Body of pancreas (tissue), 4 donors: ENCODE measurements at places on chromosomes 13 and 19. TPM values are rescaled to one million over a fixed set of nuclear protein-coding genes. Genes with fewer than 3 reads are reported as not detected.

DNA sequence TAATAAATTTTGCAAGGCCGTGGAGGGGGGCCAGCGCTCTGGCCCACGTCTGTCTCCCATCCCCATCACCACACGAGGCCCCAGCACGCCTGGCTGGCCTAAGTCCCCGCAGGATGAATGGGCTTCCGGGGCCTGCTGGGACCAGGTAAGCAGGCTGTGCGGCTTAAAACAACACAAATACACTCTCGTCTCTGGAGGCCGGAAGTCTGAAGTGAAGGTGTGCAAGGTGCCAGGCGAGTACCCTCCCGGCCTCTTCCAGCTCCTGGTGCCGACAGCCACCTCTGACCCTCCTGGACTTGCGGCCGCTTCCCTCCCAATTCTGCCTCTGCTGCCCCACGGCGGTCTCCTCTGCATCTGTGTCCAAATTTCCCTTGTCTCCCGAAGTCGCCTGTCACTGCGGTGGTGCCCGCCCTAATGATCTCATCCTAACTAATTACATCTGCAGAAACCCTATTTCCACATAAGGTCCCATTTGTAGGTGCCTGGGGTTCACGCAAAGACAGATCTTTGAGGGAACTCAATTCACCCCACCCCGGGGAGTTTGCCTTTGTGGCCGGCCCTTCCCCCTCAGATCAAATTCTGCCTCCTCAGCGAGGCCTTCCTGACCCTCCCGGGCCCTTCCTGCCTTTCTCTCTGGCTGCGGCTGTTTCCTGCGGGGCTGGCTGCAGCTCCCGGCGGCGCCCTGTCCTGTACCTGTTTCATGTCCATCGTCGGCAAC lies 8.1 kb upstream of the PTBP1 start:
- no peak for DNase-seq
- H3K4me1 ChIP-seq, result no peaks in the 10 kb centered on the region
- no peak overlapping the region for H3K4me3 ChIP-seq
- H3K27me3 ChIP-seq, result no peaks in the 10 kb centered on the region
- H3K27ac ChIP-seq, result no peak overlapping the region

GRCh38 chr19:34556488-34556887 lies 74.9 kb downstream of the WTIP start:
- H3K36me3 ChIP-seq, result no peaks in the 10 kb centered on the region
- H3K27me3 ChIP-seq, result no peaks in the 10 kb centered on the region
- DNase-seq, result peak; percentile 63
- no peak overlapping the region for H3K4me3 ChIP-seq
- H3K4me1 ChIP-seq, result peaks cover 29% of the 10 kb centered on the region

The COMP gene
- total RNA-seq, result 0.33 TPM

DNA sequence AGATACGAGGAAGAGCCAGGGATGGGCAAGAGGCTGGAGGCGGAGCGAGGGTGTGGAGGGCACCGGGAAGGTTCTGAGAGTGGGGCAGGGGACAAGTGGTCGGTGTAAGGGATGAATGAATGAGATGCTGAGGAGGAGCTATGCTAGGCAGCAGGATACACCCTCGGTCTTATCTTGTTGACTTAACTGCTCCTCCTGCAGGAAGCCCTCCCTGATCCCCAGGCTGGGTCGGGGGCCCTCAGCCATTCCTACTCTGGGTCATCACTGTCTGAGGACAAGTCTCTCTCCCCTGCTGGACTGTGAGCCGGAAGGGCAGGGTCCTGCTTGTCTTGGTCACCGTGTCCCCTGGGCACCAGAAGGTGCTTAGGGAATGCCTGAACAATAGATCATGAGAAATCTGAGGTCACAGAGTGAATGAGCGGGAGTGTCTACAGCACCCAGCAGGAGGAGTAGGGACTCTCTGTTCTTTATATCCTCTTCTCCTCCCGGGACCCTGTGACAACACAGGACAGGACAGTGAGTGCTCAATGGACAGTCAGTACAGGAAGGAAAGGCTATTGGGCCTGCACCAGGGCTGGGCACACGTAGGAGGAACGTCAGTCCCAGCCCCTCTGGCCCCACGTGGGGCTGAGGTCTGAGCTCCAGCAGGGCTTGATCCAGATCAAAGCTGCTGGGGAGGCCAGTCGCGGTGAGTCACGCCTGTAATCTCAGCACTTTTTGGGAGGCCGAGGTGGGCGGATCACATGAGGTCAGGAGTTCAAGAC lies 6.5 kb downstream of the NKPD1 start:
- DNase-seq, result peak; percentile 13
- H3K4me1 ChIP-seq, result peaks cover 24% of the 10 kb centered on the region
- no peak overlapping the region for H3K27ac ChIP-seq
- H3K36me3 ChIP-seq, result no peaks in the 10 kb centered on the region
- no peak overlapping the region for H3K4me3 ChIP-seq

The PLK5 gene
- total RNA-seq, result not detected

DNA sequence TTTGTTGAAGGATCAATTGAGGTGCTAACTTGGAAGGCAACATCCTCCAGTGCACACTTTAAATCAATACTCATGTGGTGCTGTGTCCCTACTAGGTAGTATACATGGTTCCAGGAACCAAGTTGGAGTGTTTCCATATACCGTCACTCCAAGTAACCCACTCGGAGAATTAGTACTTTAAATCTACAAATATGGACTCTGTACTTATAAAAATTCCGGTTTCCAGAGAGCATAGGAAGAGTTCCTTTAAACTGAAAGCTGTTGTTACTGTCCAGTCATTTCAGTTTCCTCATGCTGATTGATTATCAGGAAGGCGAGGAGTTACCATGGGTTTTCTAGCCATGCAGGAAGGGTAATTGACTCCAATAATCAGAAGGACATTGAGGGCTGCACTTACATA lies 7.2 kb downstream of the CPB2 start:
- no peak for DNase-seq
- H3K4me3 ChIP-seq, result no peak overlapping the region
- no peak overlapping the region for H3K27ac ChIP-seq
- H3K4me1 ChIP-seq, result peaks cover 8% of the 10 kb centered on the region

DNA sequence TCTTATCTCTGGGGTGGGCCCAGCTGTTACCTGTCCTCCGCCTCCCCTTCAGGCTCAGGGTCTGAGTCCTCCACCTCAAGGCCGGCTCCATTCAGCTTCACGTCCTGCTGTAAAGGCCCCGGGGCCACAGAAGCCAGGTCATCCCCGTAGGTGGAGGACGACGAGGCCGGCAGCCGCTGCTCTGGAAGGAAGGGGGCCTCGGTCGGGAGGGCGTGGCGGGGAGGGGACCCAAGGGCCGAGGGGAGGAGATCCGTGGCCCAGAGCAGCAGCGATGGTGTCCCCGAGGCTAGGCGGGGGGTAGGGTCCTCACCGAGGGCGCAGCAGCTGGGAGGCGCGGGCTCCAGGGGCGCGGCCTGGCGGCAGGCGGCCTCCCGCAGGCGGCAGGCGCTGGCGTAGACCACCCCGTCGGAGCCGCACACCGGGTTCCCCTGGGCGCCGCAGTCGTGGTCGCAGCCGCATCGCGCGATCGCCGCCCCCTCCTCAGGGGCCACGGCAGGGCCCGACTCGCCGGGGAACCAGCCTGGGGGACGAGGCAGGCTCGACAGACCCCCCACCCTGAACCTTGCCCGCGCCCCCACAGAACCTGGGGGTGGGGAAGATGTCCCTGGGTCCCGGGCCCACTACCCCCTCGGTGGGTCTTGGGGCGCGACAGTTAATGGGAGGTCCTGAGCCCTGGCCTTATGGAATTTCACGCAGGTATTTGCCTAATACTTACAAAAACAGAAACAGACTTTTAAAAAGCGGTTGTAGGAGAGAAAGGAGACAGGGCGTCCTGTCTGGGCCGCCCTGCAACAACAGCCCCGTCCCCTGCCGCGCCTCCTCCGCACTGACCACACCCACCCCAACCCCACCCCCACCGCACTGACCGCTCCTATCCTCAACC lies 7.6 kb downstream of the F2RL3 start:
- H3K4me1 ChIP-seq, result peaks cover 11% of the 10 kb centered on the region
- peak overlapping the region; percentile 31 for H3K4me3 ChIP-seq
- no peak for DNase-seq

GRCh38 chr13:81683521-81683920 lies 1342.6 kb upstream of the SPRY2 start:
- no peaks in the 10 kb centered on the region for H3K36me3 ChIP-seq
- H3K27ac ChIP-seq, result no peak overlapping the region
- H3K4me3 ChIP-seq, result no peak overlapping the region
- H3K27me3 ChIP-seq, result no peaks in the 10 kb centered on the region
- H3K4me1 ChIP-seq, result no peaks in the 10 kb centered on the region

GRCh38 chr19:16581971-16582343 lies 9.7 kb upstream of the SLC35E1 start:
- peaks cover 1% of the 10 kb centered on the region for H3K36me3 ChIP-seq
- H3K27me3 ChIP-seq, result no peaks in the 10 kb centered on the region
- no peak for DNase-seq
- peak overlapping the region; percentile 75 for H3K27ac ChIP-seq
- H3K4me3 ChIP-seq, result no peak overlapping the region

The GARIN5A gene
- total RNA-seq, result 1.0 TPM

- H3K27ac ChIP-seq, result no peak overlapping the region
- no peaks in the 10 kb centered on the region for H3K36me3 ChIP-seq
- H3K4me1 ChIP-seq, result no peaks in the 10 kb centered on the region
- no peaks in the 10 kb centered on the region for H3K27me3 ChIP-seq
These were observed 22.5 kb upstream of the VSTM2B start for GRCh38 chr19:29503140-29503758.

DNA sequence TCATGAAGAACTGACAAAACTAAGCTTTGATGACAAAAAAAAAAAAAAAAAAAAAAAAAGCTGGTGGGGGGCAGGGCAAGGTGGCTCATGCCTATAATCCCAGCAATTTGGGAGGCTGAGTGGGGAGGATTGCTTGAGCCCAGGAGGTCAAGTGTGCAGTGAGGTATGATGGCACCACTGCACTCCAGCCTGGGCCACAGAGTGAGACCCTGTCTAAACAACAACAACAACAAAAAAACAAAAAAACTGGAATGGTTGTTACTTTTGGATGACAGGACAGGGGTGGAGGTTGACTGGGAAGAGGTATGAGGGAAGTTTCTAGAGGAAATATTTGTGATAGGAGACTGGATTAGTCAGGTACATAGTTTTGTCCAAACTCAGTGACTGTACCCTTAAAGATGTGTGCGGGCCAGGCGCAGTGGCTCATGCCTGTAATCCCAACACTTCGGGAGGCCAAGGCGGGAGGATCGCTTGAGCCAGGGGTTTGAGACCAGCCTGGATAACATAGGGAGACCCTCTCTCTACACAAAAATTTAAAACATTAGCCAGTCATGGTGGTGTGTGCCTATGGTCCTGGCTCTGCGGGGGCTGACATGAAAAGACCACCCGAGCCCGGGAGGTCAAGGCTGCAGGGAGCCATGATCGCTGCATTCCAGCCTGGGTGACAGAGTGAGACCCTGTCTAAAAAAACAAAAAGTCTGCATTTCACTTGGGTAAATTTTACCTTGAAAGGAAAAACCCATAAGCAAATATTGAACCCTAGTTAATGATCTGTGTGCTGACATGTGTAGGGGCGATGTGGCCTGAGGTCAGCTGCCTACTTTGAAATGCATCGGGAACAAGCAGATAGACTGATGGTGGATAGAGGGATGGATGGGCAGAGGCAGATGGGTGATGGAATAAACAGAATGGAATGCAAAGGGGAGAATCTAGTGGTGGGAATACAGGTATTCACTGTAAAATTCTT lies 37.0 kb downstream of the CERS4 start:
- no peaks in the 10 kb centered on the region for H3K36me3 ChIP-seq
- H3K4me3 ChIP-seq, result no peak overlapping the region
- peaks cover 28% of the 10 kb centered on the region for H3K4me1 ChIP-seq
- no peak for DNase-seq

DNA sequence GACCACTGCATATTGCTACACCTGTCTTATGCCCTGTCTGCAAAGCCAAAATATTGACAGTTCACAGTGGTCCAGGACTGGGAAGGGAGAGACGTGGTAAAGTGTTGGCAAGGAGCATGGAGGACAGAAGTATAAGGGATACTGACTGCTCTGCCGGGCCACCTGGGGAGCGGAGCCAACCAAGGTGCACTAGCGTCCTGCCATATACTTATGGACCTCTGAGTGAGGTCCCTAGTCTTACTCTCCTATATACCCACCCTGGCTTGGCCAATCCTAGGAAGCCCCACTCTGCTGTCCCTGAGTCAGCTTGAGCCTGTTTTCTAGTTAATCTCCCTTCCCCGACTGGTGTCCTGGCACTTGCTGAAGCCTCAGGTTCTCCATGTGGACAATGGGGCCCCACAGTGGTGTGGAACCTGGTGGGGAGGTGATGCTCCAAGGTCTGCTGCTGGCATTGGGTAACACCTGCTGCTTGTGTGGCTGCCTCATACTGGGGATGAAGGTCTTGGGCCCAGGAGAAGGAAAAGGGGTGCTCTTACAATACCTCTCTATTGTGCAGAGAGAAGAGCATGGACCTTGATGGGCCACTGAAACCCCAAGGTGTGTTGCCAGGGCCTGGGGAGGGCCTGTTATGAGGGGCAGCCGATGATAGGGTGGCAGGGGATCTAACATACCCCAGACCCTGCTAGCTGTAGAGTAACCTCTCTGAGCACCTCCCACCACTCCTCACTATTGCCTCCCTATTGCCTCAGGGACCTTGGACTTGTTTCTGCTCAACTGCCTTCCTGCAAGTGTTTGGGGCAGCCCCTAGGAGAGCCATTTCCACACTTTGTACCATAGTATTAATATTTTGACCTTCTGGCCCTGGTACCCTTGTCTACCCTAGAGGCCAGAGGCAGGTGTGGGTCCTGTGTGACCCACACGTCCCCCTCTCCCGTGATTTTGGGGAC lies 6.7 kb upstream of the TRIM28 start:
- H3K27me3 ChIP-seq, result no peaks in the 10 kb centered on the region
- no peak for DNase-seq
- H3K36me3 ChIP-seq, result no peaks in the 10 kb centered on the region
- peaks cover 8% of the 10 kb centered on the region for H3K4me1 ChIP-seq
- H3K27ac ChIP-seq, result no peak overlapping the region
- H3K4me3 ChIP-seq, result no peak overlapping the region

- no peaks in the 10 kb centered on the region for H3K27me3 ChIP-seq
- no peak for DNase-seq
- H3K4me3 ChIP-seq, result no peak overlapping the region
- no peak overlapping the region for H3K27ac ChIP-seq
These were observed 102.8 kb downstream of the ZIC5 start for GRCh38 chr13:99868767-99869166.
